ENCODE measurements at places on chromosomes 6 and 20. TPM values are rescaled to one million over a fixed set of nuclear protein-coding genes. Genes with fewer than 3 reads are reported as not detected.

Gene GPSM3
- total RNA-seq = 43.4 TPM

Gene SEL1L2
- total RNA-seq = not detected

Gene MYBL2
- total RNA-seq = 19.8 TPM

Gene FAM83B
- 0.11 TPM for total RNA-seq

Gene RBBP8NL
- total RNA-seq = not detected

Gene NKX2-4
- total RNA-seq = not detected

Gene SLC2A10
- not detected for total RNA-seq

Gene RAD21L1
- not detected for total RNA-seq

Gene GTSF1L
- total RNA-seq = not detected

Gene HLA-DQA2
- not detected for total RNA-seq

Gene MCCD1
- not detected for total RNA-seq

Gene DTD1
- 50.7 TPM for total RNA-seq

Gene ABCC10
- 30.1 TPM for total RNA-seq

Gene KHDC1L
- total RNA-seq = not detected

Gene CFB
- 1.5 TPM for total RNA-seq

Gene MICB
- 12.5 TPM for total RNA-seq

Gene MAS1
- not detected for total RNA-seq
